ENCODE measurements at places on chromosomes 3 and 15. TPM values are rescaled to one million over a fixed set of nuclear protein-coding genes. Genes with fewer than 3 reads are reported as not detected.

MESP2 gene
- not detected for polyA plus RNA-seq

CA12 gene
- polyA plus RNA-seq: not detected

DNA sequence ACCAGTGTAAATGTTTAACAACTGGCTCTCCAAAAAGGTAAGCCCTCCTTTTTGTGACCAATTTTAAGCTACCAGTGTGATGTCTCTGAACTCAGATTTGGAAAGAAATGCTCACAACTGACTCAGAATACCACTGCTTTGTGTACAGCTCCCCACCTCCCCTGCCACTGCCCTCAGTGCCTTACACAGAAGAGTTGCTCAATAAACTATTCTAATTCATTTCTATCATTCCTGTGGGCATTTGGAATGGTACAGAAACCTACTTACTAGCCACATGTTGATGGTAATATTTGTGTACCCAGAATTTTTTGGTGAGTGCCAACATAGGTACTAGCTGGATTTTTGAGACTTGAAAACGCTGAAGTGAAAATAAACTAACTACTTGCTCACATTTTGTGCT is 16.0 kb downstream of the LRRN1 start:
- no peaks in the 10 kb centered on the region for H3K36me3 ChIP-seq
- DNase-seq: no peak
- no peaks in the 10 kb centered on the region for H3K27me3 ChIP-seq
- H3K4me1 ChIP-seq: no peaks in the 10 kb centered on the region
- no peak overlapping the region for H3K4me3 ChIP-seq

BUB1B gene
- polyA plus RNA-seq: 9.5 TPM

GRCh38 chr3:167653760-167654159 is at the start of gene WDR49:
WDR49 (minus strand) TSS chr3:167653942; CDS start chr3:167653425, 517 bp downstream.
- H3K36me3 ChIP-seq: no peaks in the 10 kb centered on the region
- peaks cover 3% of the 10 kb centered on the region for H3K4me1 ChIP-seq
- H3K27me3 ChIP-seq: no peaks in the 10 kb centered on the region
- H3K4me3 ChIP-seq: no peak within 1 kb of the TSS

GRCh38 chr3:184011937-184012889 is 5.5 kb downstream of the ABCC5 start:
- no peaks in the 10 kb centered on the region for H3K4me1 ChIP-seq
- H3K4me3 ChIP-seq: no peak overlapping the region
- no peaks in the 10 kb centered on the region for H3K27me3 ChIP-seq
- H3K36me3 ChIP-seq: peaks cover 2% of the 10 kb centered on the region
- no peak overlapping the region for H3K27ac ChIP-seq
- DNase-seq: no peak

DNA sequence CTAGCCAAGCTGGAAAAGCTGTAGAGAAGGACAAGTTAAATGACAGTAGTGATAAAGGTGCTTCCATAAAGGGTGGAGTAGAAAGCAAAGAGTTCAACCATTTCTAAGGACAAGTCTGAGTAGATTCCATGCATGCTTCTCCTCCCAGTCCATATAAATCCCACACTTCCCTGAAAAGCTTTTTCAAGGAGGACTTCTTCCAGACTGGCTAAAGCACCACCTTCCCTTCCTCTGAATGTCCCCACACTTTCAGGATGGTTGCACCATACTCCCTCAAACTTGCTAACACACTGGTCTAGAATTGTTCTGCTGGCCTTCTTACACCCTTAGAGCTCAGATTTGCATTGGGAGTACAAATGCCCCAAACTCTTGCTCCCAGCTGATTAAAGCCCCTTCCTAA is 40.9 kb downstream of the FBN1 start:
- H3K4me3 ChIP-seq: no peak overlapping the region
- no peaks in the 10 kb centered on the region for H3K4me1 ChIP-seq
- H3K36me3 ChIP-seq: no peaks in the 10 kb centered on the region
- no peak overlapping the region for H3K27ac ChIP-seq
- no peak for DNase-seq

- peak overlapping the region; percentile 7 for H3K27ac ChIP-seq
- H3K27me3 ChIP-seq: no peaks in the 10 kb centered on the region
- peaks cover 7% of the 10 kb centered on the region for H3K36me3 ChIP-seq
- H3K4me1 ChIP-seq: peaks cover 45% of the 10 kb centered on the region
Observed at GRCh38 chr15:31373096-31373865, 46.6 kb downstream of the KLF13 start.

DNA sequence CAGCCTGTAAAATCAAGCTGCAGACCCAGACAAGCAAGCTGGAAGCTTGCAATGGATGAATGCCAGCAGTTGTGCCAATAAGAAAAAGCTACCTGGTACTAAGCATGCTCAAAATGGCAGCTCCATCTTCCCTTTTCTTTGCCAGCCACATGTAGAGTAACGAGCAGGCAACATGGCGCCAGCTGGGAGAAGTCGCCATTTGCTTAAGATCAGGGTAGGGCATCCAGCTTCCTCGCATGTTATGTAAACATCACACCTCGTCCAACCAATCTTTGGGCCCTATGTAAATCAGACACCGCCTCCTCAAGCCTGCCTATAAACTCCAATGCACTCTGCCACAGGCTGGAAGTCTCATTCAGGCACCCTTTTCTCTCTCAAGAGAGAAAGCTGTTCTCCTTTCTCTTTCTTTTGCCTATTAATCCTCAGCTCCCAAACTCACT is 973.9 kb downstream of the FHIT start:
- no peak for DNase-seq
- H3K36me3 ChIP-seq: no peaks in the 10 kb centered on the region
- no peak overlapping the region for H3K27ac ChIP-seq
- no peaks in the 10 kb centered on the region for H3K4me1 ChIP-seq
- H3K4me3 ChIP-seq: no peak overlapping the region

GRCh38 chr3:143856252-143856970 is 8.1 kb upstream of the SLC9A9 start:
- H3K27ac ChIP-seq: no peak overlapping the region
- H3K4me3 ChIP-seq: no peak overlapping the region
- DNase-seq: no peak
- H3K4me1 ChIP-seq: no peaks in the 10 kb centered on the region

DNA sequence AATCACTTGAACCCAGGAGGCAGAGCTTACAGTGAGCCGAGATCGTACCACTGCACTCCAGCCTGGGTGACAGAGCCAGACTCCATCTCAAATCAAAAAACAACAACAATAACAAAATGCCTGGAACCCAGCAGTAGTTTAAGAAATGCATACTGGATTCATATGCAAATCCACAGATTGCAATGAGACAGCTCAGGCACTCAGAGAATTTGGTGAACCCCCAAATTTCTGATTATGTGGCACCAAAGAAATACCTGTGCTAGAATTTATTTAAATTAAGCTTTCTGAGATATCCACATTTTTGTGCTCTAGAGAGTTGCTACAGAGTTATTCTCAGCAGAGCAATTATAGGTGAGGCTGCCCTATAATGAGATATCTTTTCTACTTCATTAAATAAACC is 29.7 kb downstream of the SPATA16 start:
- no peak overlapping the region for H3K27ac ChIP-seq
- peaks cover 3% of the 10 kb centered on the region for H3K27me3 ChIP-seq
- no peak for DNase-seq
- H3K4me1 ChIP-seq: no peaks in the 10 kb centered on the region
- H3K36me3 ChIP-seq: no peaks in the 10 kb centered on the region

DNA sequence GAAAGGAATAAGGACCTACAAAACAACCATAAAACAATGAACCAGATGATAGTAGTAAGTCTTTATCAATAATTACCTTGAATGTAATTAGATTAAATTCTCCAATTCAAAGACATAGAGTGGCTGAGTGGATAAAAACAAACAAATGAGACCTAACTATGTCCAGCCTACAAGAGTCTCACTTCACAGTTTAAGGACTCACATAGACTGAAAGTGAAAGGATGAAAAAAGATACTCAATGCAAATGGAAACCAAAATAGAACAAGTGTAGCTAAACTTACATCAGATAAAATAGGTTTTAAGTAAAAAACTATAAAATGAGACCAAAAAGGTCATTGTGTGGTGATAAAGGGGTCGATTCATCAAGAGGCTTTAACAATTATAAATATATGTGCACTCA is 21.9 kb upstream of the NR1I2 start:
- H3K36me3 ChIP-seq: no peaks in the 10 kb centered on the region
- H3K27me3 ChIP-seq: no peaks in the 10 kb centered on the region
- H3K4me1 ChIP-seq: no peaks in the 10 kb centered on the region
- no peak for DNase-seq
- no peak overlapping the region for H3K27ac ChIP-seq

DNA sequence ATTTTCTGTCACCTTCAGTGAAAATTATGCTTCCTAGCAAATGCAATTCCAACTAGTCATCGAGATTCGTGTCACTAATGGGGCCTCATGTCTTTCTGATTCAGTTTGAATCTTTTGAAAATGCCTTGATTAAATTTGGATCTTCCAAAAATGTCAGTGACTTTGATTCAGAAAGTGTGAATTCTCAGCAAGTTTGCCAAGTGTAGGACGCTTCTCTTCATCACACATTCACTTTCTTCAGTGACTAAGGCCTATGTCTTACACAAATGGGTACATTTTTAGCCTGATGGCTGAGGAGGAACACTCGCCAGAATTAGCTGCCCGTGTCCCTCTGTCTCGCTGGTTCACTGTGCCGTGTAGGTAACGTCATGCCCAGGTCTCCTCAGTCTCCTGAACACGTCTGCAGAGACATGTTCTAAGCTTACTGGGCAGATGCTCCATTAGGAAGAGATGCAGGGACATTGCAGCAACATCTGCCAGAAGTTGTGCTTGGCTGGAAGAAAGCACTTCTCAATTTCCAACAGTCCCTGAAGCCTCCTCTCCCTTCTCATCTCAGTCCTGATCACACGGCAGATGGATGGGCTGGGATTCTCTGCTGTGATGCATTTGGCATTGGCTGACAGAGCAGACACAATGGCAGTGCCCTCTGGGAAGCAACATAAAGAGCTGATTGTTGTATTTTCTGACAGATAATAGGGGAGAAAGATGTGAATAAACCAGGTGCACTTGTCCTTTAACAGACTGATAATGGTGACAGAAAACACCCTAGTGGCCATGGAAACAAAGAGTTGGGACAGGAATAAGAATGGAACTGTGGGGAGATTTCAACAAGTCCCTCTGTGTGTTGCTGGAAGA is 29.1 kb upstream of the LYZL4 start:
- H3K27ac ChIP-seq: no peak overlapping the region
- no peak overlapping the region for H3K4me3 ChIP-seq
- H3K4me1 ChIP-seq: no peaks in the 10 kb centered on the region
- no peak for DNase-seq

- H3K27ac ChIP-seq: no peak overlapping the region
- no peaks in the 10 kb centered on the region for H3K4me1 ChIP-seq
- no peak overlapping the region for H3K4me3 ChIP-seq
- no peak for DNase-seq
- no peaks in the 10 kb centered on the region for H3K27me3 ChIP-seq
- H3K36me3 ChIP-seq: no peaks in the 10 kb centered on the region
Observed at GRCh38 chr3:69743975-69744906, 5.0 kb downstream of the MITF start.

ABCF3 gene
- 43.7 TPM for polyA plus RNA-seq

TMEM207 gene
- 1.6 TPM for polyA plus RNA-seq

DNA sequence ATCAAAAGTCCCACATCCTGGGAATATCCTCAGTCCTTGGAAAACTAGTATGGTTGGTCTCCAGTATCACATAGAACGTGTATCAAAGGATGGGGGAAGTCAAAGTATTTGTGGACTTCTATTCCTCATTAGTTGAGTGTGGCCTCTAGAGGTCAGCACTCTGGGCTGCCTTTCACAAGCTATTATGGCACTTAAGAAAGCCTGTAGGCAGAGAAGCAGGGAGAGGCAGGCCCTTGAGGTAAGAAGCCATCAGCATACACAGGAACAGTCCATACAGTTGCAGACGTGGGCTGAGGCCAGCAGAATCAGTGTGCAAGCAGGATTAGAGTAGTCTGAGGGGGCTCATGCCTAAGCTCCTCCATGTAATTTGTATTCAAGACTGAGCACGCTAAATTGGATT is 341.7 kb downstream of the CLSTN2 start:
- H3K4me3 ChIP-seq: no peak overlapping the region
- no peak overlapping the region for H3K27ac ChIP-seq
- H3K4me1 ChIP-seq: no peaks in the 10 kb centered on the region
- no peaks in the 10 kb centered on the region for H3K27me3 ChIP-seq

DNA sequence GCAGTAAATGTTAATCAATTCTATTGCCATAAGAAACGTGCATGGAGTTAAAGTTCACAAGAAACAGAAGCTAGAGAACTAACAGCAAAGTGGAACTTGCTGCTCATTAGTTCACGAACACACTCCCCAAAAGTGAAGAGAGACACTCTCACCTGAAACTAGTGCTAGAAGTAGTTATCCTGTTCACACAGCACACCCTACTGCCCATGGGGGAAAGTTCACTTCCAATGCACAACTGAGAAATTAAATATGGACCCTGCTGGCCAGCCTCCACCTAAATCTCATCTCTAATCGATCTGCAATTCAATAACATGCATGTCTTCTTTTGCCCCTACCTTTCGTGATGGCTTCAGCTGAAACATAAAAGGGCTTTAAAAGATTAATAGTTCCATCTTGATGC is 39.4 kb upstream of the FRMD4B start:
- H3K4me3 ChIP-seq: no peak overlapping the region
- no peak overlapping the region for H3K27ac ChIP-seq
- H3K27me3 ChIP-seq: no peaks in the 10 kb centered on the region
- H3K4me1 ChIP-seq: no peaks in the 10 kb centered on the region
- peak; percentile 54 for DNase-seq

- peak; percentile 96 for DNase-seq
- peaks cover 14% of the 10 kb centered on the region for H3K4me1 ChIP-seq
- H3K36me3 ChIP-seq: no peaks in the 10 kb centered on the region
- H3K27ac ChIP-seq: peak within 1 kb of the TSS; percentile 87
Observed at GRCh38 chr15:65286704-65287519, at the start of gene PARP16. PARP16 (minus strand) TSS chr15:65286883; CDS start chr15:65286426, 457 bp downstream.

TMEM108 gene
- polyA plus RNA-seq: 0.94 TPM

GRCh38 chr15:64351265-64351664 is 4.7 kb downstream of the CSNK1G1 start:
- H3K4me1 ChIP-seq: no peaks in the 10 kb centered on the region
- no peaks in the 10 kb centered on the region for H3K36me3 ChIP-seq
- DNase-seq: no peak
- no peaks in the 10 kb centered on the region for H3K27me3 ChIP-seq

- no peak for DNase-seq
- no peaks in the 10 kb centered on the region for H3K36me3 ChIP-seq
- no peaks in the 10 kb centered on the region for H3K27me3 ChIP-seq
- H3K4me3 ChIP-seq: no peak overlapping the region
Observed at GRCh38 chr3:98565237-98565643, 28.2 kb downstream of the CPOX start.

CNTN3 gene
- polyA plus RNA-seq: 0.66 TPM

- no peaks in the 10 kb centered on the region for H3K27me3 ChIP-seq
- no peaks in the 10 kb centered on the region for H3K4me1 ChIP-seq
- no peak for DNase-seq
- no peak overlapping the region for H3K27ac ChIP-seq
Observed at GRCh38 chr15:82778755-82779154, 27.1 kb downstream of the FSD2 start.

GRCh38 chr3:23668430-23668904 is 137.3 kb upstream of the UBE2E1 start:
- no peak for DNase-seq
- H3K27me3 ChIP-seq: no peaks in the 10 kb centered on the region
- H3K36me3 ChIP-seq: no peaks in the 10 kb centered on the region
- no peak overlapping the region for H3K27ac ChIP-seq
- H3K4me1 ChIP-seq: no peaks in the 10 kb centered on the region
